ENCODE measurements at places on chromosomes 16 and 17.

GRCh38 chr17:66508896-66509844 lies 206.8 kb downstream of the PRKCA start:
- peak; percentile 69 for DNase-seq

DNA sequence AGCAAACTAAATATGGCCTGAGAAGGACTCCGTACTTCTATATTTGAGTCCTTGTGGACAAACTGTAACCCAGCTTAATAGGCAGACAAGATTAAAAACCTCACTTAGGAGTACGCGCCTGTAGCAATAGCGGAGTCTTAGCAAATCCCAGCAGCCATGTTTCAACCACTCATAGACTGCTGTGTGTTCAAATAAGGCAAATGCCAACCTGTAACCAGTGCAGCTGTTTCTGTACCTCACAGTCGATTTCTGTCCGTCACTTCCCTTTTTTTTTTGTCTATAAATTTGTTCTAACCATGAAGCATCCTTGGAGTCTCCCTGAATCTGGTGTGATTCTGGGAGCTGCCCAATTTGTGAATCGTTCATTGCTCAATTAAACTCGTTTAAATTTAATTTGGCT lies 30.2 kb downstream of the TANC2 start:
- no peak for DNase-seq

DNA sequence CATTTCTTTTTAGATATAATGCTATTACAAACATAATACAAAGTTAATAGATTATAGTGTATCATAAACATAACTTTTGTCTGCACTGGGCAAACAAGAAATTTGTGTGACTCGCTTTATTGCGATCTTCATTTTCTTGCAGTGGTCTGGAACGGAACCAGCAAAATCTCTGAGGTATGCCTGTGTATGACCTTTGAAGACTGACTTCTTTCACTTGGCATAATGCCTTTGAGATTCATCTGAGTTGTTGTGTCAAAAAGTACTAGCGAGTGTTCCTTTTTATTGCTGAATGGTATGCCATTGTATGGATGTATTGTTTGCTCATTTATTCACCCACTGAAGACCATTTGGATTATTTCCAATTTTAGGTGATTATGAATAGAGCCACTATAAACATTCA lies 69.2 kb downstream of the TANC2 start:
- DNase-seq: no peak

DNA sequence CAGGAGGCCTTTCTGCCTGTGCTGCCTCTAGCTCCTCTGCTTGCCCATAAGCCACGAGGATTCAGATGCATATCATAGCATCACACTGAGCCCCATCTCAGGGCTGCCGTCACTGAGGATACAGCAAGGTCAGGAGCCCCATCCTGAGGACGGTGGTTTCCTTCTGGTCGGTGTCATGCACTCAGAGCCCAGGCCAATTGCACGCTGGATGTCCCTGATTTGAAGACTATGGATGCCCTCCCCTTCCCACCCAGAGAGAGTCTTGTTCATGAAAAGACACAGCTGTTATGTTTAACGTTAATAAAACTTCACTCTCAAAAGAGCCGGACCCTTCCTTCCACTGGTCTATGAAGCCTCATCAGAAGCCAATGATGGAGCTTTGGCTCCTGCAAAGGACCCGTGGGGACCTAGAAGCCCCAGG lies 19.9 kb downstream of the COTL1 start:
- no peak for DNase-seq

GRCh38 chr17:61478790-61479492 lies 26.7 kb downstream of the TBX4 start:
- no peak for DNase-seq

GRCh38 chr16:8512941-8513624 lies 77.2 kb downstream of the TMEM114 start:
- DNase-seq: no peak

DNA sequence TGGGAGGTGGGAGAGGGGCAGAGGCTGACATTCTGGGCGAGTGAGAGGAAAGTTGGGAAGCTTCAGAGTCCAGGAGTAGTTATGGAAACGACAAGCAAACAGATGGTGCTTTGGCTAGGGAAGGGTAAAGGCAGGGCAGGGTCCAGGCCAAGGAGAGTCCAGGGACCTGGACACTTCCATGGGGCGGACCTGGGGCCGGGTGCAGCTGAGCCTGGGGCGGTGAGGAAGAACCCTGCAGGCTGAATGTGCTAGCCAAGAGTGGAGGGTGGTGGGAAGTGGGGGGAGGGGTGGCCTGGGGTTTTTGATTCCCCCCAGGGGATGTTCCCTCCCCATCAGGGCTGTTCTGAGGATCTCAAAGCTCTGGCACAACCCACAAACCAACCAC lies 2.6 kb downstream of the PPP1R9B start:
- no peak for DNase-seq

GRCh38 chr16:74451951-74452758 lies 30.9 kb upstream of the CLEC18B start:
- DNase-seq: no peak

- peak; percentile 78 for DNase-seq
Observed at GRCh38 chr17:8859027-8859803, 8.3 kb downstream of the PIK3R6 start.

DNA sequence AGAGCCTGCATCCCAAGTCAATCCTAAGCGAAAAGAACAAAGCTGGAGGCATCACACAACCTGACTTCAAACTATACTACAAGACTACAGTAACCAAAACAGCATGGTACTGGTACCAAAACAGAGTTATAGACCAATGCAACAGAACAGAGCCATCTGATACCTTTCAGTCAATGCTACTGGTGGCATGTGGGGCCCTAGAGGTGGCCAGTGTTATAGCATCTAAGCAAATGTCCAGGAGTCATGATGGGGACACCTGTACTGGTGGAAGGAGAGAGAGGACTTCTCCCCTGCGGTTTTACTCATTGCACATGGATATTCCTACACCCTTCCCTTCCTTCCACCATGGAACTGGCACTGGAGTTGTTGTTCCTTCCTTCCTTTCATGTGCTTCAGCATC lies 6.0 kb upstream of the ASIC2 start:
- DNase-seq: no peak

GRCh38 chr16:68324780-68325357 lies 14.1 kb downstream of the PRMT7 start:
- DNase-seq: no peak

DNA sequence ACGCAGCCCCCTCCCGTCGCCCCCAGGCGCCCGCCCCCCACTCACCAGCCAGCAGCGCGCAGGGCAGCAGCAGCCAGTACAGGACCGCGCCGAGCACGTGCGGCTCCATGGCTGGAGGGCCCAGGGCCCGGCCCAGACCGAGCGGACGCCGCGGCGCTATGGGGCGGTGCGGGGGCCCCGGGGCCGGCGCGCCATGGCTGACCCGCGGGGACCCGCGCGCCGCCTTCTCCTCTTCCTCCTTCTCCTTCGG lies 239 bp downstream of the PIEZO1 start:
- no peak for DNase-seq

- DNase-seq: no peak
Observed at GRCh38 chr17:31466096-31466760, 74.8 kb downstream of the RAB11FIP4 start.

DNA sequence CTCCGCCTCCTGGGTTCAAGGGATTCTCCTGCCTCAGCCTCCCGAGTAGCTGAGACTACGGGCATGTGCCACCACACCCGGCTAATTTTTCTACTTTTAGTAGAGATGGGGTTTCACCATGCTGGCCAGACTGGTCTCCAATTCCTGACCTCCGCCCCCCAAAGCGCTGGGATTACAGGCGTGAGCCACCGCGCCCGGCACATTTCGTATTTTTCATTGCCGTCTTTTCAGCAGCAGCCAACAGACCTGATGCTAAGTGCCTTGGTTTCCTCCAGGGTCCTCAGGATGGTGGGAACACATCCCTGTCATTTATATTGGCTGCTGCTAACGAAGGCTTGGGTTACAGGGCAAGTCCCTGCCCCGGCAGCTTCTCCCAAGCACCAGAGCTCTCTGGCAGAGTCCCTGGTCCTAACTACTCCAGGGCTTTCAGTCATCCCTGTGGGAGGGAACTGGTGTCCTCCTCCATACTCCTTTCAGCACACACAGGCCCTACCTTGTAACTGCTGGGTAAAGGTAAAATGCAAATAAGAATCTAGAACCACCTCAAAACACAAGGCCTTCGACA lies 1.5 kb upstream of the RNF157 start:
- DNase-seq: no peak

- DNase-seq: no peak
Observed at GRCh38 chr17:9537177-9537776, 38.3 kb downstream of the STX8 start.

DNA sequence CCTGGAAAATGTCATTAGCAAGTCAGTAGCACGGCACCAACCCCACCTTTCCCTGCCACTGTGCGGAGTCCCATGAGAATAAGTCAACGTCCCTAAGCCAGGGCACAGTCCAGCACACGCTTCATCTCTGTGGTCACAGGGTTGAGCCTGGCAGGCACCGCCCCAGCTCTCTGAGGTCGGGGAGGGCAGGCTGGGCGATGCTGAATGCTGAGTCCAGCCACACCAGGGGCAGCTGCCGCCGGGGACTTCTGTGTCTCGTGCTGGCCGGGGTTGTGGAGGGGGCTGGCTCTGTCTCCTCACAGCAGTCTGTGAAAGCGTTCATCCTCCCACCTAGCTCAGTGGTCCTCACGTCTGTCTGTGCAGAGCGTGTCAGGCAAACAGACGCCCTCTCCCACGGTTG lies 53.2 kb downstream of the BANP start:
- no peak for DNase-seq

- DNase-seq: no peak
Observed at GRCh38 chr17:56936697-56937322, 23.0 kb upstream of the TRIM25 start.

DNA sequence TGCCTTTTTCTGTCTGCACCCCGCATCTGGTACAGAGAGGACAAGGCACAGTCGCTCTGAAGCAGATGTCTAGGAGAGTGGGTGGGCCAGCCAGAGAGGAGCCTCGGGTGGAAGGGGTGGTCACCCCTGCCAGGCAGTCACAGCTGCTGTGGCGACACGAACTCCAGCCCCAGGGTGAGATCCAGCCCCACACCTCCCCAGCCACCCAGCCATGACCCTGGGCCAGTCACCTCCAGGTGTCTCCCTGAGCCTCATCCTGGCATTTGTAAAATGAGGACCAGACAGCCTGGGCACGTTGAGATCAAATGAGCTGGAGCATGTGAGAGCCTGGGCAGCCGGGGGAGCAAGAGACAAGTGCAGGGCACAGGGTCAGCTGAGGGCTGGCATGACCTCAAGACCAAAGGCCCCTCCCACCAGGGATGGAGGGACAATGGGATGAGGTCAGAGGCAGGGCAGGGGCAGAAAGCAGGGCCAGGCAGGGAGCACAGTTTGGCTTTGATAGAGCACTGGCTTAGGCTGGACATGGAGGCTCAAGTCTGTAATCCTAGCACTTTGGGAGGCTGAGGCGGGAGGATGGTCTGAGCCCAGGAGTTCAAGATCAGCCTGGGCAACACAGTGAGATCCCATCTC lies 7.7 kb downstream of the ADAM11 start:
- no peak for DNase-seq

- DNase-seq: peak; percentile 47
Observed at GRCh38 chr17:41614098-41614497, 1.5 kb upstream of the KRT16 start.

GRCh38 chr16:51971184-51971583 lies 575.8 kb downstream of the TOX3 start:
- DNase-seq: no peak

DNA sequence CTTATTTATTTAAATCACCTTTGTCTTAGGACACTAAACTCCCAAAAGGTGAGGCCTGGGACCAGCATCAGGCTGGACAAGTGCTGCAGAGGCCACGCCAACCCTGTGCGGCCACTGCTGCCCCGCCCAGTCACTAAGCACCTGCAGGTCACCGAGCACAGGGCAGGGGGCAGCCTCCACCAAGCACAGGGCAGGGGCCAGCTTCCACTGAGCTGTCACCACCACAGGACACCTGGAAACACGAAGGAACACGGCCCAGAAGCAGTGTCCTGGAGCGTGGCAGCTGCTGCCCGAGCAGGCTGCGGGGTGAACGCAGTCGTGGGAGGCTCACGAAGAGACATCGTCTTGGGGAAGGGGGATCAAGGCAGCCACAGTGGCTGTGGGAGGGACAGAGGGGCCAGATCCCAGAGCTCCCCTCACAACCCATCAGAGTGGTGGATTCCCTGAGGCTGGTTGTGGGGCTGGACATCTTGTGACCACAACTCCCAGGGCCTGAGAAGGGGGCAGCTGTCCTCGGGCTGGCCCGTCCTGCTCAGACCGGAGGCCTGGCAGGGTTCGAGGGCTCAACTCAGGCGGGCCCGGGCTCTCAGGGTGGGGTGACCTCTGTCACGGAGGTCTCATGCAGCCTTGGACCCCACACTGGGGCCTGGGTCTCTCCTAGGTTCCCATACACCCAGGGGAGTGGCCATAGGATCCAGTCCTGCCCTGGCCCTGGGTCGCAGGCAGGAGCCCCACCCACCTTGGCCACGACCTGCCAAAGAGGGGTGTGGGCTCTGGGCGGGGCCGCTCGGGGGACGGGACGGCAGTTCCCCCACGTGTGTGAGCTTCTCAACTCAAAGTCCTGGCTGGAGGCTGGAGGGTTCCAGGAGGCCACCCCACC lies 18.7 kb downstream of the RAB40B start:
- DNase-seq: no peak

- no peak for DNase-seq
Observed at GRCh38 chr16:5466551-5466950, 369.0 kb upstream of the EEF2KMT start.

GRCh38 chr16:10597187-10597601 lies 16.8 kb upstream of the EMP2 start:
- DNase-seq: no peak

- no peak for DNase-seq
Observed at GRCh38 chr16:54049591-54050458, 236.8 kb downstream of the IRX3 start.

DNA sequence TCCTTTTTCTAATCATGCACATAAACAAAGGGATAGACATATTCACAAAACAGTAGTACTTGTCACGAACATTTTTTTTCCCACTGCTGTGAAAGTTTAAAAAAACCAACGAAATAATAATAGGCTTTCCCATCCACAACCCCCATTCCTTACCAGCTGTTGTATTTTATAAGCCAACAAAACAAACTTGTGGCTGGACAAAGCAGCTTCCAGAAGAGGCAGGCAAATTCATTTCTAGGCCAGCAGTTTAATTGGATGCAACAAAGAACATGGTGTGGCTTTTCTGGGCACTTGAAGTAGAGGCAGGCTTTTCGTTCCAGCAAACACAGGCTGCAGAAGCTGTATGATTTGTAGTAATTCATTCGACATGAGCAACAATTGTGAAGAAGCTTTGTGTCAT lies 56.0 kb upstream of the FAM20A start:
- no peak for DNase-seq

GRCh38 chr17:34798581-34798980 lies 162.7 kb downstream of the CCT6B start:
- no peak for DNase-seq

DNA sequence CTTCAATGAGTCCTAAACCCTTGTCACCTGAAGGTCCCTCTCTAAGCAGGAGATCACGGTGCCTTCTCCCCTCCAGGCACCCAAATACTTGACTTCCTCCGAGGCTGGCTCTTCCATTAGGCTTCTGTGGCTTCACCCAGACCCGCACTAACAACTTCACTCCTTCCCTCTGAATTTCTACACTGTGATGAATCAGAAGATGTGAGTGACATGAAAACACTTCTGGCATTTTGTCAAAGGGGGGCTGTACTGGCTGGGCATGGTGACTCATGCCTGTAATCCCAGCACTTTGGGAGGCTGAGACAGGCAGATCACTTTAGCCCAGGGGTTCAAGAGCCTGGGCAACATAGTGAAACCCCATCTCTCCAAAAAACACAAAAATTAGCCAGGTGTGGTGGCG lies 72.6 kb upstream of the CNEP1R1 start:
- DNase-seq: no peak

GRCh38 chr16:14011846-14012245 lies 59.3 kb upstream of the MRTFB start:
- no peak for DNase-seq
